ENCODE measurements at places on chromosomes 1 and 21.
A peak's percentile ranks its signal among the peaks of the same experiment; 100 is the strongest.

DNA sequence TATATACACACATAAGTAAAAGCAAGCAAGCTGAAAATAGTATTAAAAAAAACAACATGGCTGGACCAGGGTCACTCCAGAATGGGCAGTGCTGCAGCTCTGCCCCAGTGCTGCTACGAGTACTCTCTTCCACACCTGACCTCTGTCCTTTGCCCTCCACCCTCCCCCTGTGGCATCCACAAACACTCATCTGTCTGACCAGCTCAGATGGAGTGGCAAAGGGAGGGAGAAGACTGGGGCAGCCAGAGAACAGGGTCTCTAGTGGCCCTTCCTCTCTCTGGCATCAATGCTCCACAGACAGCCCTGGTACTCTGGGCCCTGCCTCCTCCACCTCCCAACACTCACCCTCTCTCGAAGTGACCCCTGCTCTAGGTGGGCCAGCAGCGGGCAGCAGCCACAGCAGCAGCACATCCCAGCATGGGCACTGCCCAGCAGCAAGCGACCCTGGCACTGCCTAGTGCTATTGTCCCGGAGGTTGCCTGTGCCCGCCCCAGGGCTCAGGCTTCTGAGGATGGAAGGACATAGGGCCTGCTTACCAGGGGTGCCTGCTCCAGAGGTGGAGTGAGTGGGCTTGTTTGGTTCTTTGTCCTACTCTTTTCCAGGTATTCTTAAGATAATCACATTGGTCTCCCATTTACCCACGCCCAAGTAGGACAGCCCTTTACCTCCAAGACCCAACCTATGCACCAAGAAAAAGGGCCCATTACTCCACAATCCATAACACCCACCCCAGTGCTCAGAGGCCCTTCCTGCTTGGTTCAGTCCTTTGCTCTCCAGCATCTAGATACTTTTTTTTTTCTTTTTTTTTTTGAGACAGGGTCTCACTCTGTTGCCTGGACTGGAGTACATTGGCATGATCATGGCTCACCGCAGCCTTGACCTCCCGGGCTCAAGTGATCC is 6.2 kb downstream of the ARHGEF2 start:
- DNase-seq, result no peak

DNA sequence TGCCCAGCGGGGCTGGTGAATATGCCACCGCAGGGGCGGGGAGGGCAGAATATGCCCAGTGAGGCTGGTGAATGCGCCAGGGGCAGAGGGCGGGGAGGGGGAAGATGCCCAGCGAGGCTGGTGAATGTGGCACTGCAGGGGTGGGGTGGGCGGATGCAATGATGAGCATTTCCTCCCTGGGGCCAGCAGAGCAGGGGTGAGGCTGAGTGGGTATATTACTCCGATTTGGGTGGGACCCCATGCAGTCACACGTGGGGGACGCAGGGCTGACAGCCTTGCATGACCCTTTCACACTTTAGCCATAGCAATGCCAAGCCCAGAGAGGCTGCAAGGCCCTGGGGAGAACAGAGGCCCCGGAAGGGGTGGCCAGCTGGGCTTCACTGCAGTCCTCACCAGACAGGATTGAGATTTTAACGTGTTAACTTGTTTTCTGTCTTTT is 9.3 kb upstream of the SLX9 start:
- no peak for DNase-seq

DNA sequence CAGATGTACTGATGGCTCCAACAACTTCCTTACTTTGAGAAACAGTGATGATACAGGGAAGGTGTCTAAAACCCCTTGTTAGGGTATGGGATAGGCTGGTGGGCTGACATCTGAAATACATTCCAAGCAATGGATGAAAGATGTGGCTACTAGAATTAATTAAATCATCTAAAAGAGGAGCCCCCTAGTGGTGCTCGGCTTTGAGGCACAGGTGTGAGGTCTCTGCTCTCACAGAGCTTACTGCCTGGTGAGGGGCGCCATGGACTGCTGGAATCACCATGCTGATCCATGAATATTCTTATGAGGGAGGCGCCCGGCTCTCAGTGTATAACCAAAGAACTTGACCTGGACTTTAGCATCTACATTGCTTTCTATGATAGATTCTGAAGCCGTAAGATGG is 48.5 kb downstream of the GNG4 start:
- DNase-seq, result no peak

- peak; percentile 61 for DNase-seq
These were observed 40.0 kb downstream of the ROR1 start for GRCh38 chr1:63813829-63814277.

DNA sequence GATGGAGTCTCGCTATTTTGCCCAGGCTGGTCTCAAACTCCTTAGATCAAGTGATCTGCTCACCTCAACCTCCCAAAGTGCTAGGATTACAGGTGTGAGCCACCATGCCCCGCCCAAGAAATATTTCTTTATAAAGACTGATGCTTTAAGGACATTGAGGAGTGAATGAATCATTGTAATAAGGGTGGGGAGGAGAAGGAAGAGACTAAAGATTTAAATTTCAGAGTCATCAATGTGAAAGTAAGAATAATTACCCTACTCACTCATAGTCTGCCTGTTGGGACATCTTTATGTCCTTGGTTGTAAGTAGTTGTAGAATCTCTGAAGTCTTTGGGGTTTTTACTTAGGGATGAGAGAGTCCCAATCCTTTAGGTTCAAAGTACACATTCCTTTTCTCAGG is 7.3 kb downstream of the KDM1A start:
- DNase-seq, result no peak

DNA sequence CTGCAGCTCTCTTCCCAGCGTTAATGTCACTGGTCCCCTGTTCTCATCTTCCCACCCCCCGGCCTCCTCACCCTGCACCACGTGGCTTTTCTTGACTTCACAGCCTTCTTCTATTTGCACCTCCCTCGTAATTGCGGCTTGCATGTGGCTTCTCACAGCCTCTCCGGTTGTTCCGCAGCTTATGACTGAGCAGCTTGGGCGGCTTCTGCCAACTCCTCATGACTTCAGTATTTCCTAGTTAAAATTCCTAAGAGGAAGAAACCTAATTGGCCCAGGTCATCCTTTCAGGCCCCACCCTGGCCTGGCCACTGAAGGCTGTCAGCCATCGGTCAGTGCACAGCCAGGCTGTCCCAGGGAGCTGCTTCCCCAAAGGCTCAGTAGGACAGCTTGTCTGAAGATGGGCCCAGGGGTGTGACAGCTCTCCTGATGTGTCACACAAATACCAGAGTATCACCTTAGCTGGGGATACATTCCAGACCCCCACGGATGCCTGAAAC is 8.6 kb upstream of the RERE start:
- DNase-seq, result no peak

- DNase-seq, result no peak
These were observed 24.7 kb upstream of the LAMC1 start for GRCh38 chr1:182998482-182998881.

GRCh38 chr1:110207831-110208230 is 2.3 kb upstream of the KCNC4 start:
- DNase-seq, result no peak

DNA sequence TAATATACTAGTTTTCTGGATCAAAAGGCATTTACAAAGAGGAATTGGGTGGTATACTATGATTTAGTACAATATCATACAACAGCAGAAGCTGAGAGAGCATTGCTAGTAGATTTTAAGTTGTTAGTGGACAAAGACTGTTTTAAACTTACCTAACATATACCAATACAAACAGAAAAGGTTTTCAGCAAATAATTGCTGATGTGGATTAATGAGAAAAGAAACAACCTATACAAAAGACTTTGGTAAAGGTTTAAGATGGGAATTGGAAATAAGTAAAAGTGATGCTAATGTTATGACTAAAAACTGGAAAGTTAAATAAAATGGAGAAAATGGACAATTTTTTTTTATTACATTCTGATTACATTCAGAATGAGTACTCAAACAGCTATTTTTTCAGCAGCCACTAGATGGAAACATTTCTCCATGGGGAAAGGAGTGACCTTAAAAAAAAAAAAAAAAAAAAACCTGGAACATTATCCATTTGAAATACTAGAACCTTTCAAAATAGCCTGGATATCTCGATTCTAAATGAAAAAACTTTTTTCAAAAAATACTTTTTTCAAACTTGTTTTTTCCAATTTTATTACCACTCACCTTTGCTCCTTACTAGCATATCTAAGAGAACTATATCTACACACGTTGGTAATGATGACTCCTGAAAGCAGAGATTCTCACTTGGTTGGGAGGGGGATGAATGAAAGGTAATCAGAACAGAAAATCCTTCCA is 55.4 kb downstream of the EPRS1 start:
- DNase-seq, result no peak

GRCh38 chr1:25486602-25487001 is 55.9 kb downstream of the MACO1 start:
- no peak for DNase-seq

- DNase-seq, result no peak
These were observed 30.4 kb upstream of the SNX27 start for GRCh38 chr1:151581451-151581850.

DNA sequence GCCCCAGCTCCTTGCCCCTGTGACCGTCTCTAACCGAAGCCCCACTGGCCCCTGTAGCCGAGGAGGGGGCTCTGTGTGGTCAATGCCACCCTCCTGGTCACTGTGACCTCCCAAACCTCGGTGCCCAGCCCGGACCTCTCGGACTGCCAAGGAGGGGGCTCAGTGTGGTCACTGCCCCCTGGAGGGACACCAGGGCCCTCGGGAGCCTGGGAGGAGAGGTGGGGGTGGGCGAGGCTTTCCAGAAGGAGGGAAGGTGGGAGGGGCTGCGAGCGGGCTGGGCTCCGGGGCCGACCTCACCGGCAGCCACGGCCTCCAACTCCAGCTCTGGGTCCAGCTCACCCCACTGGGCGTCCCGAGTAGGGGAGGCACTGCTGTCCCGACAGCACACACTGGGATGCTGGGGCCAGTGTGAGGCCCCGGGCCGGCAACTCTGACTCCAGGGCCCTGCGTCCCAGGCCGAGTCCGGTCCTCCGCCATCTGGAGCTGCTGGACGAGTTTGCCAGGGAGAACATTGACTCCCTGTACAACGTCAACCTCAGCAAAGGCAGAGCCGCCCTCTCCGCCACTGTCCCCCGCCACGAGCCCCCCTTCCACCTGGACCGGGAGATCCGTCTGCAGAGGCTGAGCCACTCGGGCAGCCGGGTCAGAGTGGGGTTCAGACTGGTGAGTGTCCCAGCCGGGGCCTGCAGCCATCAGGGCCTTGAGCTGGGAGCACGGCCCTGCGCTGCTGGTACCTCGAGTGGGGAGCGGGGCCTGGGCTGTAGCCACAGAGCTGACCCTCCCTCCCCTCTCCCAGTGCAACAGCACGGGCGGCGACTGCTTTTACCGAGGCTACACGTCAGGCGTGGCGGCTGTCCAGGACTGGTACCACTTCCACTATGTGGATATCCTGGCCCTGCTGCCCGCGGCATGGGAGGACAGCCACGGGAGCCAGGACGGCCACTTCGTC is 6.4 kb downstream of the SCNN1D start:
- no peak for DNase-seq

DNA sequence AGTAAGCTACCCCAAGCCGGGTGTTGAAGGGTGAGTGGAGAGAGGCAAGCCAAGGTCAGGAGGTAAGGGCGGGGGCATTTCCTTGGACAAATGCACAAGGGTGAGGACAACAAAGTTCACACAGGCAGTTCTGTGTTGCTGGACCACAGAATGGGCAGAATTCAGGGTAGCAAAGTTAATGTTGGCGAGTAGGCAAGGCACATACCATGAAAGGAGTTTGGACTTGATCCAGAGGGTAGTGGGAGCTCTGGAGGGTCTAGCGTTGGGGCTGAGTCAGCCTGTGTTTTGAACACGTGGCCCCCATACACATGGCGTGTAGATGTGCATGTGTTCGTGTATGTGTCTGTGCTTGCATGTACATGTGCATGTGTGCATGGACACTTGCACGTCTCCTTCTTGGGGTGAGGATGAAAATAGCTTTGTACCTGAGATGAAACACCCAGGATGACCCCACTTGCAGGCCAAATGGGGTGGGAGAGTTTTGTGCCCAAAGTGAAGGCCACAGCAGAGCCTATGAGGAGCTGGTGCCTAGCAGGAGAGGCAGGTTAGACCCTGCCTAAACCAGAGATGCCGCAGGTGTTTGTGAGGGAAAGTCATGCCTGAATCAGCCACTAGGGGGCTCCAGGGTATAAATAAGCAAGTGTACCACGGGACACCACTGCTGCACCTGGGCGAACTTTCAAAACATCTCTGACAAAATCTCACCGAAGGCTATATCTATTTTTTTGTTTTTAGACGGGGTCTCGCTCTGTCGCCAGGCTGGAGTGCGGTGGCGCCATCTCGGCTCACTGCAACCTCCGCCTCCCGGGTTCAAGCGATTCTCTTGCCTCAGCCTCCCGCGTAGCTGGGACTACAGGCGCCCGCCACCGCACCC is 21.8 kb downstream of the SLC27A3 start:
- DNase-seq, result no peak

- no peak for DNase-seq
These were observed 6.2 kb downstream of the TMCO4 start for GRCh38 chr1:19793360-19794046.
